ENCODE measurements at places on chromosomes 2 and 18.

DNA sequence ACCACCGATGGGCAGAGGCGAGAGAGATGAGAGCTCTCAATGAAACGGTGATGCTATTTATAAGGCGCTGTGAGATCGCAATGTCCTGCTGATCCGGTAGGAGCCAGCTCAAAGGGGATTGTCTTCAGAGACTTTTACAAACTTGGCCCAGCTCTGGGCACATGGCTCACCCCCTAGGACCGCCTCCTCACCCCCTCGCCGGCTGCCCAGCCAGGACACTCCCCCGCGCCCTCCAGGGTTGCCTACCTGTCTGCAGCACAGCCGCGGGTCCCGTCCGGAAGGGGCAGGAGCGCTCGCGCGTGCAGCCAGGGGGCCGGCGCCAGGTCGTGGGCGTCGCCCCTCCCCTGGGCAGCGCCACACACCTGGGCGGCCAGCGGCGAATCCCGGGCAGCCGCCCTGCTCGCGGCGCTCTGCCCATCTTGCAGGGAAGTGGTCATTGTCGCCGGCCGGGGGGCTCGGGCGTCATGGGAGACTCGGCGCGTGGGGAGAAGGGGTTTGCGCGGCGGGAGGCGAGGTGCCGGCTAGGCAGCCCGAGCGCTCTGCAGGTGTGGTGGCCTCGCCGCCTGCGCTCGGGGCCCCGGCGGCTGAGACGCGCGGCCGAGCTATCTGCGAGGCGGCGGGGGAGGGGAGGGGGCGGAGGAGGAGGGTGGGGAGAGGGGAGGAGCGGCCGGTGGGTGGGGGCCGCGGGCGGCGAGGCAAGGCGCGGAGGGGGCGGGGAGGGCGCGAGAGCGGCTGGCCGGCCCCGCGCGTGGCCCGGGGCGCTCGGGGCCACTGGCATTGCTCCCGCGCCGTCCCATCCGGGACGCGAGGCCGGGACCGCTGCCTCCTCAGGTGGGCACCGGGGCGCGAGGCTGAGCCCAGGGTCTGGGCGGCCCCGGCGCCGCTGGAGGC lies at the start of gene GRB14:
TSS of gene GRB14 (minus strand) at position 610 of the 891 bp plus-strand sequence. CDS start at position 437, 173 bp downstream.
- DNase-seq, result peak; percentile 60

- no peak for DNase-seq
Observed at GRCh38 chr2:143742581-143742980, 613.4 kb downstream of the ARHGAP15 start.

GRCh38 chr18:48119204-48119603 lies 188.7 kb upstream of the SMAD2 start:
- no peak for DNase-seq

GRCh38 chr2:174856447-174856846 lies 92.2 kb upstream of the CHRNA1 start:
- no peak for DNase-seq

DNA sequence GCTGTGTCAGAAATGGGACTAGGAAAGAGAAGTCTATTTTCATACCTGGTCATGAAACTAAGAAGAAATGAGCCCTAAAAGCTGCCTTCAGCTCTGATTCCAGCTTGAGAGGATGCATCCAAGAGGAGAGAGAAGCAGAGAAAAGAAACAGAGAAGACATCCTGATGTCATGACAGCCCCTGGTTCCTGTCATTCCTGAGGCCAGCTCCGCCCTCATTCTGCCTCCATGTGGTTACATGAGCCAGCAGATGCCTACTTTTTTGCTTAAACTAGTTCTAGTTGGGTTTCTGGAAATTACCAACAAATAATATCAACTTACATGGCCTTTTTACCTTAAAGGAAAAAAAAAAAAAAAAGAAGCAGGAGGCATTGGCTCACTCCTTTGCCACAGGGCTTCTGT lies 14.1 kb upstream of the ACKR3 start:
- no peak for DNase-seq

GRCh38 chr18:11517704-11518103 lies 91.7 kb upstream of the SLC35G4 start:
- DNase-seq, result no peak

- no peak for DNase-seq
Observed at GRCh38 chr2:132915812-132916549, 246.0 kb upstream of the LYPD1 start.

DNA sequence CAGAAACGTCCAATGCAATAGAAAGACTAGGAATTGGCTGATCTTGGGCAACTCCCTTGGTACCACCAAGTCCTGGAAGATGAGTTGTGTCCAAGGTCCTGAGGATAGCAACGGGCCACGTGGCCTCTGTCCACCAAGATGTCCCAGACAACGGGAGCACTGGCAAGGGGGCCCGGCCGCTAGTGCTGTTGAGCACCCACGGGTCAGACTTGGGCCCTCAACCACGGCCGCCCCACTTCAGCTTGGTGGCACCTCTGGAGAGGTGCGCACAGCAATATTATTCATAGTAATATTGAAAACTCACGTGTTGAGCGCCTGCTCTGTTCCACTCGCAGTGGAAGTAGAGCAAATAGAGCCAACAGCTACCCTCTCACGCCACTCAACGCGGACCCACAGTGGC lies 19.0 kb downstream of the PASK start:
- no peak for DNase-seq

DNA sequence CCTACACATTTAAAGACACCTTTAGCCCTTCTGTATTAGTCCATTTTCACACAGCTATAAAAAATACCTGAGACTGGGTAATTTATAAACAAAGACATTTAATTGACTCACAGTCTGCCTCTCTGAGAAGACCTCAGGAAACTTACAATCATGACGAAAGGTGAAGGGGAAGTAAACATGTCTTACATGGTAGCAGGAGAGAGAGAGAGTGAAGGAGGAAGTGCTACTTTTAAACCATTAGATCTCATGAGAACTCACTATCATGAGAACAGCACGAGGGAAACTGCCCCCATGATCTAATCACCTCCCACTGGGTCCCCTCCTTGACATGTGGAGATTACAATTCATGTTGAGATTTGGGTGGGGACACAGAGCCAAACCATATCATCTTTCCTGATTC lies 946.6 kb downstream of the SLC4A3 start:
- no peak for DNase-seq

DNA sequence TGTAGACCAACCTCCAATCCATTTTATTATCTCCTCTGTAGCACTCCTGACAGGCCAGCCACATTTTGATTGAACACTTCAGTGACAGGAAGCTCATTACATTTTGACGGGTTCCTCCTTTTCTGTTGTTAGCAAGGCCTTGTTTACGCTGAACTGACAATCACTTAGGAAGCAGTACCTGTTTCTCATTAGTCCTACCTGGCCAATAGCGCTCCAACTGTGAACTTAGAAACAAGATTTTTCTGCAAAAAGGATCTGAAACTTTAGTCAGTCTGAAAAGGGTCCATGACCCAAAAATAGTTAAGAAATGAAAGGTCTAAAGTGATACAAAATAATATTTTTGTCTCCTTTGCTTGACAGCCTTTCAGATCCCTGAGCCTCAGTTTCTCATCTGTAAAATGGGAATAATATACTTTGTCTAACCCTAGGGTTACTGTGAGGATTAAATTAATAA lies 119.6 kb upstream of the MSTN start:
- no peak for DNase-seq

GRCh38 chr18:34857320-34857719 lies 147.2 kb downstream of the DTNA start:
- DNase-seq, result no peak

- no peak for DNase-seq
Observed at GRCh38 chr2:239913636-239914417, 111.3 kb downstream of the NDUFA10 start.

GRCh38 chr18:60060578-60060977 lies 160.8 kb downstream of the PMAIP1 start:
- DNase-seq, result peak; percentile 31

GRCh38 chr2:16005389-16005788 lies 65.0 kb downstream of the MYCN start:
- DNase-seq, result no peak

GRCh38 chr2:196176142-196176738 lies 4.9 kb upstream of the STK17B start:
- no peak for DNase-seq

GRCh38 chr2:20595439-20596192 lies 55.3 kb downstream of the HS1BP3 start:
- peak; percentile 78 for DNase-seq

- no peak for DNase-seq
Observed at GRCh38 chr2:173264603-173265366, 89.9 kb upstream of the CDCA7 start.

DNA sequence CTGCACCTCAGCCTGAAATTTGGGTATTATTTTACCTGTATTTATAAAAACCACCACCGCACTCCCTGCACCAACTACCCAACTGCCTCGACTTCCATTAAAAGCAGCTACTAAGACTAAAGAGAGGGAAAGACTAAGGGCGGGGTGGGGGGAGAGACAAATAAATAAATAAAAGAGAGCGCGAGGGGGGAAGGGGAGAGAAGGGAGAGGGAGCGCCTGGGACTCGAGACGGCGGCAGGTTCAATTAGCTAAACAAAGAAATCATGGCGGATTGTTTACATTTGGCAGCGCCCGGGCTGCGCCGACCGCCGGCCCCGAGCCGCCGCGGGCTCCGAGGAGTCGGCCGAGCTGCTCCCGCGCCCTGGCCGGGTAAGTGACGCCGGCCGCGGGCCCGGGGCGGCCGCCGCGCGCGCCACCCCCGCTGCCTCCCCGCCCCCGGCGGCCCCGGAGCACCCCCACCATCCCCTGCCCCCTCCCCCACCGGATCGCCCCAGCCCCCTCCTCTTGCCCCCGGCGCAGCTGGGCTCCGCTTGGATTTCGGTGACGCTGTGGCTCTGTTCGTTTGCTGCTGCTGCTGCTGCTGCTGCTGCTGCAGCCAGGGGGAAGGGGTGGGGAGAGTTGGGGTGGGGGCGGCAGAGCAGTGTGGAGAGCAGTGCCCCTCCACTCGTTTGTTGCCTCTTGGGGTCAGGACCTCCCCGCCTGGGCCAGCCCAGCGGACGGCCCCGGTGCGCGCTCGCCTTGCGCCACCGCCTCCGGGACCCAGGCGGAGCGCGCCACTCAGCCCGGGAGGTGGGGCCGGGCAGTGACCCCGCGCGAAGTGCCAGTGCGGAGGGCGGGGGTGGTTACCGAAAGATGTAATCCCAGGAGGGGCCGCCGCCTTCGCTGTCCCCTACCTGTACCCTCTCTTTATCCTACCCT lies 187.2 kb upstream of the FANCL start:
- peak; percentile 56 for DNase-seq

DNA sequence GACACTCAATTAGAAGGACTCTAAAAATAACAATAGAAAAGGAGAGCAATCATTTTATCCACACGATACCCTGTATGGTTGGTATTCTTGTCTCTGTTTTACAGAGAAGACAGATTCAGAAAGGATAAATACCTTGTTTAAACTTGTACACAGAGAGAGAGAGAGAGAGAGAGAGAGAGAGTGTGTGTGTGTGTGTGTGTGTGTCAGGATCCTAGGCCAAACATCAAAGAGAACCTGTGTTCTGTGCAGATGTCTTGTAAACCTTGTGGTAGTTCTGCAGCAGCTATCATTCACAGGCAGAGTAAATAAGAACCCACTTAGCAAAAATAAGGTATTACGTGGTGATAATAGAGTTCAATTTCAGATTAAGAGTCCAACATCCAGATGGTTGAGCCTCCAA lies 4.3 kb upstream of the CRIM1 start:
- DNase-seq, result no peak

- no peak for DNase-seq
Observed at GRCh38 chr2:191859681-191860080, 12.8 kb upstream of the CAVIN2 start.

GRCh38 chr2:173866874-173867618 lies 98.1 kb downstream of the SP3 start:
- no peak for DNase-seq

GRCh38 chr2:186561467-186562208 lies 28.2 kb upstream of the ITGAV start:
- no peak for DNase-seq

DNA sequence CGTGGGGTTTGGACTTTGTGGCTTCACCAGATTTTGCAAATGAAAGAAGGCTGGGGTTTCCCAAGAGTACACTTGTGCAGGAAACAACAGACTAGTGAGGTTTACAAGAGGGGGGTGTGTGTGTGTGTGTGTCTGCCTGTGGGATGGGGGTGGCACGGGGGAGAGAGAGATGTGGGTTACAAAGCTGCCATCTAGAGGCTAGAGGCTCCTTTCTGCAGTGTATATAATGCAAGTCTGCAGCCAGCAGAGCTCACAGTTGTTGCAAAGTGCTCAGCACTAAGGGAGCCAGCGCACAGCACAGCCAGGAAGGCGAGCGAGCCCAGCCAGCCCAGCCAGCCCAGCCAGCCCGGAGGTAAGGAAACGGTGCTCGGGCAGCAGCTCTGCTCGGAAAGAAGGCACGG lies at the start of gene ACKR3:
TSS of gene ACKR3 (plus strand) at position 253 of the 401 bp plus-strand sequence. CDS start 10,641 bp downstream, outside the sequence.
- peak; percentile 91 for DNase-seq

DNA sequence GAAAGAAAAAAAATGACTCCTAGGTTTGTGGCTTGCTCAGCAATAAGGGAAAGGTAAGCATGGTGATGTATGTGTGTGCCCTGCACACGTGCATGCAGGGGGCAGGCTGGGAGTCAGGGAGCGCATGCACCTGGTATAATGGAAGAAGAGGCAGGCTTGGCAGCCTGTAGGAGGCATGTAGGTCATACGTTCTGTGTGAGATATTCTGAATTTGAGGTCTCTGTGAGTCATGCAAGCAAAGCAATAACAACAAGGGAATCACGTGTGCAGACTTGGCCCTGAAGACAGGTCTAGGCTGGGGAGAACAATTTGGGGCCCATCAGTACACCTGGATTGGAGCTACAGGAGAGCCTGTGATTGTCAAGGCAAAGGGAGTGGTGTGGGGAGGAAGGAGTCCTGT lies 94.5 kb upstream of the TTC39C start:
- no peak for DNase-seq

DNA sequence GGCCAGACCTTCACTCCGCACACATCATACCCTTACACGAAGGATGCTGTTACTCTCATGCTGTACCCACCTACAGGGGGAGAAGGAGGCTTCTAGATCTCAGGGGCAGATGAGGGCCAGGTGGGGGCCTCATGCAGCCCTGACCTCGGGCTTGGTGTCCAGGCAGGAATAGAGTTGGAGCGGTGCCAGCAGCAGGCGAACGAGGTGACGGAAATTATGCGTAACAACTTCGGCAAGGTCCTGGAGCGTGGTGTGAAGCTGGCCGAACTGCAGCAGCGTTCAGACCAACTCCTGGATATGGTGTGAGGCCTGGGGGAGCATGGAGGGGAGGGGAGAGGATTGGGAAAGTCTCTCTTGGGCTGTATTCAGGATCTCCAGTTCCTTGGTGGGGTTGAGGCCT lies 4.0 kb upstream of the RNF181 start:
- no peak for DNase-seq

DNA sequence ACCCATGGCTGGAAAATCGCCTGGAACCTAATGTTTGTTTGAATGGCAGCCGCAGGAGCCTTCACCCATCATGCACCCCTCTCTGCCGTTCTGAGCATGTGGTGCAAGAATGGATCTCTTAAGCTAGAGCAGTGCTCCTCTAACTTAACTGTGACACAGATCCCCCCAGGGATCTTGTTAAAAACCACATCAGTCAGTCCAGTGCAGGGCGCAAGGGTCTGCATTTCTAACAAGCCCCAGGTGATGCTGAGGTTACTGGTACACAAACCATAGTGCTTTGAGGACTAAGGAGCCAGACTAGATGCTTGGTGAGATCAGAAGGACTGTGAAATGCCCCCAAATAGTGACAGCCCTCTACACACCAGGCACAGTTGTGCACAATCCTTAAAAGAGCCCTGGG lies 87.1 kb upstream of the KCTD1 start:
- DNase-seq, result no peak

- DNase-seq, result no peak
Observed at GRCh38 chr2:31052284-31052683, 86.0 kb downstream of the GALNT14 start.

Data from astrocyte of the hippocampus (primary cell).